Mammary epithelial cell (primary cell): ENCODE measurements at places on chromosomes 5 and 9.

- no peak for DNase-seq
Observed at GRCh38 chr5:146513462-146513861, 2.5 kb downstream of the GPR151 start.

- DNase-seq = no peak
Observed at GRCh38 chr5:69138766-69139165, 28.2 kb upstream of the CCNB1 start.

DNA sequence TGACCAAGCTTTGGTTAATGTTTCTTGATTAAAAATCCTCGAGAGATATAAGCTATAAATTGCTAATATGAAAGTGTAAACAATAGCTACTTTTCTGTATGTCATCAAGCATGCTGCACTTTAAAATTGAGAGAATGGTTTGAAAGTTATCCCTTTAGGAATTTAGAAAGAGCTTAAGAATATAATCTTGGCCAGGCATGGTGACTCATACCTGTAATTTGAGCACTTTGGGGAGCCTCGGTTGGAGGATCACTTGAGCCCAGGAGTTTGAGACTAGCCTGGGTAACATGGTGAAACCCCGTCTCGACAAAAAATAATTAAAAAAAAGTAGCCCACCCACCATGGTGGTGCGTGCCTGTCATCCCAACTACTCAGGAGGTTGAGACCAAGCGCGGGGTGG lies 12.2 kb upstream of the MROH2B start:
- DNase-seq = no peak

DNA sequence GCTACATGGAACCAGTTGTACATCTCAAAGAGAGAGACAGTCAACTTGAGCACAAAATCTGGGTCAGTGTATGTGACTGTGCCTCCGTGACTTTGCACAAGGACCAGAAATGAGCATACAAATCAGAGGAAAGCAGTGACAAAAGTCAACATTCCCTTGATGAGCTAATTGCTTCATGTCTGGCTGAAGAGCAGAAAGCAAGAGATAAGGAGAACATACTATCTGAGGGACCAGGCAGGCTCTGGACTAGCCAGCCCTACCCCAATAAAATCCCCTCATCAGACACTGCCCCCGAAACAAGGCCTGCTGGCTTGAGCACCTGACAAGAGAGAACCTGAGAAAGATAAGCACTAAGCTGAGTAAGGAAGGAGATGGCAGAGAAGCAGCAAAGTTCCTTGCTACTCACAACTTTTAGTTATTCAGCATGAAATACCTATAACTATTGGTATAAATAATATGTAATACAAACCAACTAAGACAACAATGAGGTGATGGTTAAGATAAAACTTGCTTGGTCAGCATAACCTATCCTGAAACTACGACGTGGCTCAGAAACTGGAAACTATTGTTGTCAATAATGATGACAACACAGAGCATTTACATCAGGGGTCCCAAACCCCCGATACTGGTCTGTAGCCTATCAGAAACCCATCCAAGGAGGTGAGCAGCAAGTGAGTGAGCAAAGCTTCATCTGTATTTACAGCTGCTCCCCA lies 9.5 kb downstream of the SIL1 start:
- DNase-seq = no peak

GRCh38 chr5:93721071-93721470 lies 20.3 kb downstream of the POU5F2 start:
- DNase-seq = no peak

GRCh38 chr9:28264368-28264767 lies 691.1 kb upstream of the C9orf72 start:
- peak; percentile 78 for DNase-seq

GRCh38 chr9:130963337-130963908 lies 24.4 kb upstream of the FIBCD1 start:
- no peak for DNase-seq
